ENCODE measurements at places on chromosomes 4 and X.

DNA sequence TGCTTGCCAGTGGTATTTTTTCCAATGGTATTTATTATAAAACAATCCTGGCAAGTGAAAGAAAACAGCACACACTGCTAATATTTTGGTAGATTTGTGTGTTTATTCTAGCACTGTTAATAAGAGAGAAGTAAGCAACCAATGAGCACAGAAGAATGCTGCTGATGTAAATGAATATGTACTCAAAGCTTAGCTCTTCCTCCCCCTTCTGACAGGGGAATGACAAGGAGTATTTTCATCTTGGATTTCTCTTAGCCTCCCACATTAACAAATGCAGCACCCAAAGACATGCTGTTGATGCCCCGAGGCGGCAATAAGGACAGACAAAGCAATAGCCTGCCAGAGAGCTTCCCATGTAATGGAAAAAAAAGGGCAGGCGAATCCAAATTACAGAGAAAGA, 18.6 kb downstream of the ARHGAP6 start:
- no peak for DNase-seq

GRCh38 chr4:91448668-91449330, 855.0 kb upstream of the GRID2 start:
- DNase-seq: no peak

- peak; percentile 69 for DNase-seq
Measured at GRCh38 chr4:8594097-8595038, 1.8 kb downstream of the CPZ start.

DNA sequence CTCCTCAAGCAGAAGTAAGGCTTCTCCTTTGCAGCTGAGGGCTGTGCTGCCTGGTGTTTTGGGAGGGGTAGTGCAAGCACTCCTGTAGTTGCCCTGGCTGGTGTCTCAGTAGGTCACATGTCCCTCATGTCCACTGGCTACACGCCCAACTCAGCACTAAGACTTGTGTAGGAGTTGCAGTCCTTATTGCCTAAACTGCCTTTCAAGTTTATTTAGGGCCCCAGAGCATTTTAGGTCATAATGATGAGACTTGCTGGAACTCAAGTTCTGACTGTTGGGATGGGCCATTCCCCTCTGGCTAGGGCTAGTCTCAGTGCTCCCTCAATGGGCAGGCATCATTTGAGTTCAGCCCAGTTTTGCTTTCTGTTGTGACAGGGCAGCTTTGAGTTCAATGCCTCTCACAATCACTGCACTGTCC, 44.1 kb downstream of the PPM1K start:
- no peak for DNase-seq

GRCh38 chrX:123504047-123504446, 228.8 kb downstream of the THOC2 start:
- no peak for DNase-seq

DNA sequence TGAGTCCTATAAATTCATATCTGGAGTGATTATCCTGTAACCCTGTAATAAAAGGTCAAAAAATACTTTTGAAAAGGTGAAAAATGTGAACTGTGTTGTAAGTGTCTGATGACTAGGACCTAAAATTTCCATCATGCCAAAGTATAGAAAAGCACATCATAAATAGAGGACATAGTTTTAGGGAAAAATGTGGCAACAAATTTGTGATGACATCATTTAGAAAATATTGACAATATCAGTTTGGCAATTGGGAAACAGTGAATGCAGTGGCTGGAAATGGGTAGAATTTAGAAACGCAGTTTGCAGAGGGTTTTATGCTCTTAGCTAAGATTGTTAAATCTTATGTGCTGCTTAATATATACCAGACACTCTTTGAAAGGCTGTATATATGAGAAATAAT, 1464.8 kb downstream of the RAPGEF2 start:
- DNase-seq: no peak

- no peak for DNase-seq
Measured at GRCh38 chr4:185341841-185342240, 53.9 kb downstream of the LRP2BP start.

DNA sequence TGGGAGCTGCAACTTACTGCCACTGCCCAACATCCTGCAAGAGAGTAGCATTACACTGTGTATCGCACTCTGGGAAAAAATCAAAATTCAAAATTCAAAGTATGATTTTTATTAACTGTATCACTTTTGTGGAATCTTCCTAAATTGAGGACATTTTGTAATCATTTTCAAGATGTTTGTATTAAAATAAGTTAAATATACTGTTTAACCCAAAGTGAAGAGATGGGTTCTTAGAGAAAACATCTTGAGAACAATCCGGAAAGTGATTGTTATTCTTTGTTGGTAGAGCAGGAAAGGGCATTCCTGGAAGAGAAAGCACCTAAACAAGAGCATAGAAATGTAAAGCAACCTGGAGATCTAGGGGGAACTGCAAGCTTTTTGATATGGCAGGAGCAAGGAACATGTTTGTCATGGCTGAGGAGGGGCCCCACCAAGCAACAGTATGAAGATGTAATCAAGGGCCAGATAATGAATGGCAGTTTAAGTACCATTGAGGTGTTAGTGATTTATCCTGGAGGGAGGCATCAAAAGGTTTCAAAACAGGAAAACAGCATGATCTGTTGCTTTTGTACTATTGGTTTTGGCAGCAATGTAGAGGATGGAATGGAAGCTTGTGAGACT, 14.1 kb upstream of the SEC24D start:
- no peak for DNase-seq

DNA sequence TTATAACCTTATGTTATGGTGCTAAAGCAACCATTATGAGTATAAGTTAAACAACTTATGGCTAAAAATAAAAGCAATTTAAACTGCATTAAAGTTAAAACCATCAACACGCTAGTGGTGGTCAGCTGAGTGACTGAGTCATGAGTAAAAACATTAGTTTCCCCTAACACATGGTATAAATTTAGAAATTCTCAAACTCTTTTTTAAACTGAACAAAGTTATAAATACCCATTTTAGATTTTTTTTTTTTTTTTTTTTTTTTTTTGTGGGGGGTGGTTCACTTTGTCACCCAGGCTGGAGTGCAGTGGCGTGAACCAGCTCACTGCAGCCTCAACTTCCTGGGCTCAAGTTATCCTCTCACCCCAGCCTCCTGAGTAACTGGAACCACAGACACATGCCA, 5.4 kb upstream of the BBS7 start:
- no peak for DNase-seq

DNA sequence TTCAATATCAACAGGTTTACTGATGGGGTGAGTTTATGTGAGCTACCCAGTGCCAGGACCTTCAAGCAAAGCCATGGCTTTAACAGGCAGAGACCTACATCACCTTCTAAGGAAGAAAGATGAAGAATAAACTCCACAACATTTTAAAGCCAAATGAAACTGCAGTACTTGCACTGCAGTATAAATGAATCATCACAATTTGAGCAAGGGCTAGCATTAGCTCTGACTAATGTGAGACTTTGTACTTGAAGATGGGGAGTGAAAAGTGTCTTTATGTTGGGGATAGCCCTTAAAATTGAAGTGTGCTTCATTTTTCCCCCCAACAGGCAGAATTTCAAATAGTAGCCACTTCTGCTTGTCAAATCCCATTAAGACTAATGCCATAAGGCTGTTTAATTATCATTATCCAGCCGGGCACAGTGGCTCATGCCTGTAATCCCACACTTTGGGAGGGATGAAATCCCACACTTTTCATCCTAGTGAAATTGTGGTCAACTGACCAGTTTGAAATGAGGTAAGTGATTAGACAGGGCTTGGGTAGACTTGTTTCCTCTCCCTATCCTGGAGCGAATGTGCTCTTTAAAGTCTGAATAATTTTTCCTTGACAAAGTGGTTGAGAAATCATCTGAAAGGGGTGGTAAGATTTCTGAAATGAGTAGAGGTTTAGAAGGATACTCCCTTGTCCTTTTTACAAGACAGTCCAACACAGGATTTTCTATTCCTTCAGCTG, 27.2 kb upstream of the GPR34 start:
- no peak for DNase-seq

- peak; percentile 27 for DNase-seq
Measured at GRCh38 chrX:153921070-153921469, 5.0 kb downstream of the ARHGAP4 start.

DNA sequence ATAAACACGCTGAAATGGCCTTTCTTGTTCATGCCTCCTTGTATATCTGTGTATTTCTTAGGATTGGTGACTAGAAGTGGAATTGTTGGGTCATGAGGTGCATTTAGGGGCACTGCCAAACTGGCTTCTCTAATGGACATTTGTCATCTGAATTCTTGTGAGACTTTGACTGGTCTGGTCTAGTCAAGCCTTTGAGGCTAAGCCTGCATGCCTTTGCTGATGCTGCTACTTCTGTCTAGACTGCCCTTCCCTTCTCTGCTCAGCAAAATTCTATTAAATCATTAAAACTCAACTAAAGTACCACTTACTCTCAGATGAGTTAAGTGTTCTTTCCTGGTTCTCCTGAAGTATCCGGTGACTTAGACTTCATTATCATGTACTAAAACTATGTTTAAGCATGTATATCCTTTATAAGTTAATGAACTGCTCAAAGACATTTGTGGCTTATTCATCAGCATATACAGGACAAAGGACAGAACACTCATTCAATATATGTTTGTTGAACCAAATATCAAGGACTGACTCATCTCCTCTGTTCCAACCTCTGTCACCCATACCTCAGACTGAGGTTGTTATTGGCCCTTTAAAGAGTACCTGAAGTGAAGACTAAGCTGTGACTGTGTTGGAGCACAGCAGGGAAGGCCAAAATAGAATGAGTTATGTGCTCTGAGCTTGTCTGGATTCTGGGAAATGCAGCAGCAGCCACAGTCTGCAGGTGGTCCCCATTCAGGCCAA, 9.0 kb downstream of the TCEAL1 start:
- DNase-seq: no peak

DNA sequence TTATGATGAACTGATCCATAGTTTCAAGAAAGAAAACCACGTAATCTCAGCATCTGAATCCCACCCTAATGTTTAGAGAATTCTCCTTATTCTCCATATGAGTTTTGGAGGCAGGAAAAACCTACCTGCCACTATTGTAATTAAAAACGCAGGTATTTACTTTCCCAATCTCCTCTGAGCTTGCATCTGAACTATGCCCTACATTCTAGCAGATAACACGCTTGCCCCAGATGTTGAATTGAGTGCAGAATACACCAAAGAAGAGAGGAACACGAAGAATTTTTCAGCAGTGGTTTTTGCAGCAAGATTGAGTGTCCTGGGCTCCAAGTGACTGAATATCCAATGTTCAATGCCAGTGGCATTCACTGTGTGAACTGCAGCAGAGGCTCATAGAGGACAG, 182.4 kb downstream of the COX18 start:
- no peak for DNase-seq

DNA sequence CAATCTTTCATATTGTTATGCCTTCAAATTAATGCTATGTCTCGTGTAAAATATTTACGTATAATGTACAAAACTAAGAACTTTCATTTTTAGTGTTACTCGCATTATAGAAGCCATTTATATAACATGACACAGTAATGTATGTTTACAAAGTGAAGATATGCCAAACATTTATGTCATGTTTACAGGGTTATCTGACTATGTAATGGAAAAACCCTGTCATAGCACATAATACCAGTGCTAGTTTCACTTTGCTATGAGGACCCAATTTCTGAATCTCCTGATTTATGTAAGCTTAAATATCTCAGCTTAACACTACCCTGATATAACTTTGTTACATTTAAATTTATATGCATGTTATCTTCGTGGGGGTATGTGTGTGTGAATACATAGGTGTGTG, 233.1 kb downstream of the FAT4 start:
- no peak for DNase-seq

- no peak for DNase-seq
Measured at GRCh38 chr4:157076578-157076947, 613 bp downstream of the GLRB start.

DNA sequence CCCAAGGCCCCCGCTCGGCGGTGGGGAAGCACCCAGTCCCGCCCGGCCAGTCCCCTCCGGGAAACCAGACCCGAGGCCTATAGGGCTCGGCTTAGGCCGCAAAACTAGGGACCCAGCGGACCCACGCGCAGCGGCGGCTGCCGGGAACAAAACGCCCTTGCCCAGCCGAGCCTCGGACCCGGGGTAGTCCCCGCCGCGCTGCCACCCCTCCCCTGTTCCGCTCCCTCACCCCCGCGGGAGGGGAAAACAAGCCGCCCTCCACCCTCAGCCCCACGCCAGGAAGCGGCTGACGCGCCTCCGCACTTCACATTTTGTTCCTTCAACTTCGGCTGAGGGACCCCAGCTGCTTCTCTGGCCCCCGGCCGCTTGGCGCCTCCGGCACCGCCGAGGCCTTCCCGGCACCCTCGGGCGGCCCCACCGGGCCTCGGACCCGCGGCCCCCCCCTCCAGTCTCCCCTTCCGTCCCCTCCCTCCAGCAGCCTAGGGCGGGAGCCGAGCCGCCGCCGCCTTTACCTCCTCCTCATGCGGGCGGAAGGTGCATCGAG, 694 bp downstream of the PDS5A start:
- no peak for DNase-seq

GRCh38 chrX:13545726-13546125, 23.7 kb upstream of the EGFL6 start:
- no peak for DNase-seq

- no peak for DNase-seq
Measured at GRCh38 chr4:10108391-10108790, 8.2 kb downstream of the WDR1 start.

DNA sequence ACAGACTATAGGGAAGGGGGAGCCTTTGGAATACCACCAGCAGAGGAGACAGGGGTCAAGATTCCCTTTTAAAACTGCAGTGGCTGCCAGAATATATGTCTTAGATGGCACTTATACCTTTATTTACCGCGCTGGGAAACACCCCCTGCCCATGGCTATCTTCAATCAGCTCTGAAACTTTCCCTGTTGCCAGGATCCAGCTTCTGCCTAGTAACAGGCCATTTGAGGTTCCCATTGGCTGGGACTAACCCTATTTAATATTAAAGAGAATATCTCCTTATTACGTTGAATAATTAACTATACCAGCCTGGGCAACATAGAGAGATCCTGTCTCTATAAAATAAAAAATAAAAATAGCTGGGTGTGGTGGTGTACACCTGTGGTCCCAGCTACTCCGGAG, 23.8 kb downstream of the SOWAHB start:
- no peak for DNase-seq

DNA sequence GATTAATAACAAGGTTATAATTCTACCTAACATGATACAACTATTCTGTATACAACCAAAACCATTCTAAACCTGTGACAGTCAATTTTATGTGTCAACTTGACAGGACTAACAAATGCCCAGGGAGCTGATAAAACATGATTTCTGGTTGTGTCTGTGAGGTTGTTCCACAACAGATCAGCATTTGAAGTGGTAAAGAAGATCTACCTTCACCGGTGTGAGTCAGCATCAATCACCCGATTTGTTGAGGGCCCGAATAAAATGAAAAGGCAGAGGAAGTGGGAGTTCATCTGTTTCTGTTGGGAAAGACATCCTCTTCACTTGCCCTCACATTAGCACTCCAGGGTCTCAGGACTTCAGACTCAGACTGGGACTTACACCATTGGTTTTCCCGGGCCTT, 187.9 kb downstream of the MAB21L2 start:
- DNase-seq: no peak

DNA sequence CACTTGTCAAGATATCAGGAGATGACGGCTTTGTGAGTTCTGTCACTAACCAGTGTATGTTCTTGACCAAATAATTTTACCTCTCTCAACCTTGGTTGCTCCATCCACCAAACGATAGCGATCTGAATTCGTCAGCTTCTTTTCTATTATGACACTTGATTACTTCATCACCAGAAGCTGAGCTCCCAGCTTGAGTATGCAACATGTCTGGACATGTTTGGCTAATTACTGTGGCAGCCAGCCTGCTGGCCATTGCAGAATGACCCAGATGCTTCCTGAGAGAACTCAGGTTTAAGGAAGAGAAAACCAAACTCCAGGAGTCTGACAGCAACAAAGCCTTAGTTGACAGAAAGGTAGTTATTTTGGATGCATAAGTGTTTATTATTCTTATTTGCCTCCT, 46.4 kb upstream of the PARM1 start:
- DNase-seq: no peak

All from right forelimb (tissue), 1 donor.